ENCODE measurements at places on chromosomes 11 and 22.

DNA sequence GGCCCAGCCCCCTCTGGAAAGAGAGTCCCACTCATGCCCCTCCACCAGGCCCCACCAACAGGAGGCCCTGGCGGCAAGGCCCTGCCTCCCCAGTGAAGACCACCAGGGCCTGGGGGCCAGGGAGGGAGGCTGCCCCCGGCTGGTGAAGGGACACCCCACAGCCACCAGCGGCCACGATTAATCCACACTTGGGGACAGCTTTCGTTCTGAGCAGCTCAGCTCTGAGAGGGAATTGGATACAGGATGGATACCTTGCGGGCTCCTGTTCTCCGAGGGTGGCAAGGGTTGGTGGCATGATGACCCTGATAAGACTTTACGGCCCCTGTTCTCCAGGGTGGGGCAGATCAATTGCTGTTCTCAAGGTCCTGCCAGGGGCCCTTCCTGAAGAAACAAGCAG, 6.9 kb upstream of the NLRP6 start:
- no peak for DNase-seq

DNA sequence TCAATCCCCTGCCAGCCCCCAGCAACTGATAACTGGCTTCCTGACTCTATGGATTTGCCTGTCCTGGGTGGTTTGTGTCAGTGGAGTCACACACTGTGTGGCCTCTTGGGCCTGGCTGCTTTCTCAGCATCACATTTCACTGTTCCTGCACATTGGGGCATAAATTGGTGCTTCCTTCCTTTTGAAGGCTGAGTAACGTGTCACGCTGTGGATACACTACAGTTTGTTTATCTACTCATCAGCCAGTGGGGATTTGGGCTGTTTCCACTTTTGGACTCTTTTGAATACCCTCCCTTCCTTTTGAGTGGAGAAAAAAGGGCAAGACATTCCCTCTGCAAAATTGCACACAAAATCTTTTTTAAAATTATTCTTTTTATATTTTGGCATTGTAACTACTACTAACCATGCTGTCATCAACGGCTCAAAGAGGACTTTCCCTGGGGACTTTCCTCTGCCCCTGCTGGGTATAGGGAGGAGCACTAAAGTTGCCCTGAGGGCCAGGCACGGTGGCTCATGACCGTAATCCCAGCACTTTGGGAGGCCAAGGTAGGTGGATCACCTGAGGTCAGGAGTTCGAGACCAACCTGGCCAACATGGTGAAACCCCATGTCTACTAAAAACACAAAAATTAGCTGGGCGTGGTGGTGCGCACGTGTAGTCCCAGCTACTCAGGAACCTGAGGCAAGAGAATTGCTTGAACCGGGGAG, 7.8 kb upstream of the CELSR1 start:
- no peak for DNase-seq

DNA sequence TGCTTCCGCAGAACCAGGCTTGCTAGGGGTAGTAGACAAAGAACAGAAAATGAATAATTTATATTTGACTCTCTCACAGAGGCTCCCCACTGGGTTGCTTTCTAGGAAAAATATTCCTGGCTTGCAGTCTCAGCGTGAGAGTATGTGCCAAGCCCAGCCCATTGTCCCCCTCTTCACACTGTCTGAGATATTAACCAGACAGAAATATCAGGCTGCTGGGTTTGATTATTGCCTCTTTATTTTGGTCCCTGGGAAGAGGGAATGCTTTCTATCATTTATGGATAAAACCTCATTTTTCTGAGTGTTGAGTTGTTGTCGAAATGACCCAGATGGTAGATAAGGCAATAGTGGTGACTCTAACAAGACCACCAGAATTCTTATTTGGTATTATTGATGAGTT, 367.9 kb downstream of the METTL15 start:
- no peak for DNase-seq

GRCh38 chr11:85848006-85848405, 7.2 kb upstream of the CCDC83 start:
- DNase-seq: no peak

DNA sequence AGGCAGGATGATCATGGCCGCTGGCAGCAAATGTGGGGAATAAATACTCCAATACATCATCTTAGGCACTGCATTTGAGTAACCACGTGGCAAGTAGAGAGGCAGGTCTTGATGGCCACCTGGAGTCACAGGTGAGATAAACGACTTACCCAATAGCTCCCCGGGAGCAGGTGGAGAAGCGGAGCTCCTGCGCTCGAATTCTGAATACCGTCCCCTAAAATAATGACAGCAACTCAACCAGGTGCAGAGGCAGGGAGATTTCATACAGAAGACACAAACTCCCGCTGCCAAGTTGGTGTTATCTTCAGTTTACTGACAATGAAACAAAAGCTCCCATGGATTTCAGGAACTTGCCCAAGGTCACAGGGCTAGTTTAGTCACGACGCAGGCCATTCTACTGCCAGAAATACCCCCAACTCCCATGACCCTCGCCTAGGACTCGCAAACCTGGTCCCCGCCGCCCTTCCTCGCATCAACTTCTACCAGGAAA, 437 bp downstream of the SLC43A3 start:
- no peak for DNase-seq

GRCh38 chr22:49406047-49406650, 421.5 kb downstream of the BRD1 start:
- no peak for DNase-seq

DNA sequence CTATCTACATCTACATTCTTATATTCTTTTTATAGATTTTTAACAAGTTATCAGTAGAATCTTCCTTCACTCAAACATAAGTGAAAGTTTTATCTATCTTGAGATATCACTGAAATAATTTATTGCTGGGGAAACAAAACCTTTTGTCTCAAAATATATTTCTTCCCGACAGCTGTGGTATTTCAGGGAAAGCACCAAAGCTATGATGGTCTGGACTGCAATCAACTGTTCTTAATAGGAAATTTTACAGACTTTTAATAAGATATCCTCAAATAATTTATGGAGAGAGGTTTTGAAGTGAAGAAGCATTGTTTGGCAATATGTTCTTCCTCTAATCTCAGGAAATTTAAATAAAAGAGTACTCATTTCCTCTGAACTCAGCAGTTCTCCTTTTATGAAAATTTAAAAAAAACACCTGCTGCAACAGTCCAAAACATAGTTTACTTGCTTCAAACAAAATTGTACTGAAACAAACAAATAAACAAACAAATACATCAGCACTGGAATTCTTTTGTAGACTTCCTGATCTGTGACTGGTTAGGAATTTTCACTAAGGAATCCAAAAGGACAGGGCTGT, 33.9 kb upstream of the EIF3M start:
- no peak for DNase-seq

GRCh38 chr11:95503047-95503446, 272.0 kb upstream of the SESN3 start:
- no peak for DNase-seq

DNA sequence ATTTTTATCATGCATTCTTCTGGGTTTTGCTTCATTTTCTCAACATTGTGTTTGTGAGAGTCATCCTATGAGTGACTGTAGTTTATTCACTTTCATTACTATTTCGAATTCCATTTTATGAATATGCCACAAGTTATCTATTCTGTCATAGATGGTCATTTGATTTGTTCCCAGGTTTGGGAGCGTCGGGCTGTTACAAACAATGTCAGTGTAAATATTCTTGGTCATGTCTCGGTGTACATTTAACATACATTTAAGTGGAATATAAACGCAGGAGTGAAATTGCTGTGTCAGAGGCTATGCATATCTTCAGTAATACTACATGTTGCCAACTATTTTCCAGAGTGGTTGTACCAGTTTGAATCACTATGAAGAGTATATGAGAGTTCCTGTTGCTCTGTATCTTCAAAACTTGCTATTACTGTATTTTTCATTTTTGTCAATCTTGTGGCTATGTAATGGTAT, 2.4 kb downstream of the TRIM44 start:
- DNase-seq: no peak

GRCh38 chr22:24002851-24003250, 2.4 kb downstream of the GSTT4 start:
- DNase-seq: no peak

- DNase-seq: peak; percentile 52
Measured at GRCh38 chr11:34427186-34427805, 11.4 kb upstream of the CAT start.

GRCh38 chr22:48943567-48944432, 883.9 kb downstream of the BRD1 start:
- peak; percentile 41 for DNase-seq

GRCh38 chr11:18958221-18958910, 19.2 kb upstream of the MRGPRX1 start:
- peak; percentile 82 for DNase-seq

- DNase-seq: no peak
Measured at GRCh38 chr11:33801821-33802193, 27.5 kb upstream of the FBXO3 start.

DNA sequence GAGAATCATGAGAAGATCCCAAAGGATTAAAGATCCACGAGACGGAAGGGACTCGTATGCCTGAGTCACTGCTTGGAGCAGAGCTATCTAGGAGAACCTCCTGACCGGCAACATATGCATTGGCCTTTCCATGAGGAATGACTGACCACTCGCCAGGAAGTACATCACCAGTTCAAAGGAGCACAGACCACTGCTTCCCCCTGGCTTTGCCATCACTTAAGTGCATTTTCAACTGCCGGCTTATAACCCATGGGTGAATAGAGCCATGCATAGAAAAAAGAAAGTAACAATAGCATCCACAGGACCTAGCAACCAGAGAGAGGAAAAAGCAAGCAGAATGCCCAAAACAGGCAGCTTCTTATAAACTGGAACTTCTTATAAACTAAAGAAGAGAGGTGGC, 98.3 kb upstream of the ZC3H12C start:
- DNase-seq: peak; percentile 22

- no peak for DNase-seq
Measured at GRCh38 chr11:112778877-112779266, 182.3 kb upstream of the NCAM1 start.

- no peak for DNase-seq
Measured at GRCh38 chr11:17643506-17644405, 75.6 kb upstream of the MYOD1 start.

DNA sequence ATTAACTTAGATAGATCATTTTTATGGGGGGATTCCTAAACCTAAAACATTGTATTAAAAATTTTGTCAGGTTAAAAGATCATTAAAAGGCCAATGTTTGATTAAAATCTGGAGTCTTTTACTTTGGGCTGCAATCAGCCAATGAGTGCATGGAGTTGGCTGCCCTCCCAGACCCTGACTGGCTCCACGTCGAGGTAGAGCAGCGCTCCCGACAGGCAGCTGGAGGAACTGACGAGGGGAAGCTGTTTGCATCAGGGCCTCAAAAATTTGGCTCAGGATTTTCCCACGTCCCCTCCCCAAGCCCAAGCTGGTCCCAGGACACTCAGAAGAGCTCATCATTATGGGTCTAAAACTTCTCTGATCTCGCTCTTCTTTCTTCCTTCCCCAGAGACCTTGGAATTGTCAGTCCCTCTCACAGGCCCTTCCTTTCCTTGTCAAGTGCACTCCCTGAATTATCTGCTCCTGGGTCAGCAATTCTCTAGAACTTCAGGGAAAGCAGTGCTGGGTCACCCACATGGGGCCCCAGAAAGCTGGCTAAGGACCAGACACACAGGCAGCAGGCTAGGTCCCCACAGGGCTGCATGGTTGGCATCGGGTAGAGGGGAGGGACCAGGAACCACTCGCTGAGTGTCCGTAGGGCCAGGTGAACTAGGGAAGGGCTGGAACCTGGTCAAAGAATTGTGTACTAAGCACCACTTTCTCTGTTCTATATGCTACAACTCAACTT, 119.6 kb upstream of the IGLL5 start:
- no peak for DNase-seq

DNA sequence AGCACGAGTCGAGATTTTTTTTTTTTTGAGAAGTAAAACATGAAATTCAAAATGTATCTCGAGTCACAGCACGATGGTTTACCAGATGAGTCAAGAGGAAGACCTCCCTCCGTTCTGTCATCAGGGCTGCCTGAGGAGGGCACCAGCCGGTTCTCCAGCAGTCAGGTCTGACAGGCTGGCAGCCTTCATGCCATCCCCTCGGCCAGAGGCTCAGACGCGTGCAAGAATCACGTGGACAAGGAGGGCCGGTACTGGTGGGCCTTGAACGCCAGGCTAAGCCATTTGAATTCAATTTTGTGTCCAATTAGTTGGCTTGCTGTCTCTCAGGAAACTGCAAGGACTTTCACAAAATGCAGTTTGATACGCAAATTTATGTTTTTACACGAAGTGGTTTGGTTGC, 1412.2 kb downstream of the BRD1 start:
- no peak for DNase-seq

DNA sequence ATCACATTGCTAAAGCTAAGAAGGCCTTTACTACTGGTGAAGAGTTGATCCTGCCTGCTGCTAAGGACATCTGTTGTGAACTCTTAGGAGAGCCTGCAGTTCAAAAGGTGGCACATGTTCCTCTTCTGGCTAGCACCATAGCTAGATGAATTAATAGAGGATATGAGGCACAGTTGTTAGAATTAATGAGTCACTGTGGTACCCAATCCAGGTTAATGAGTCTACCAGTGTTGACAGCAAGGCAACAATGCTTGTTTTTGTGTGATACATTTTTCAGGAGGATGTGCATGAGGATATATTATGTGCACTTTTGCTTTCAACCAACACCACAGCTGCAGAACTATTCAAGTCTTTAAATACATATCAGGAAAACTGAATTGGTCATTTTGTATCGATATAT, 12.0 kb downstream of the C11orf58 start:
- DNase-seq: no peak

Data from Caco-2 (cell line).